ENCODE measurements at places on chromosomes 1 and 21.
A peak's percentile ranks its signal among the peaks of the same experiment; 100 is the strongest.

GRCh38 chr21:46041183-46041582, 56.7 kb upstream of the COL6A2 start:
- no peak for DNase-seq

DNA sequence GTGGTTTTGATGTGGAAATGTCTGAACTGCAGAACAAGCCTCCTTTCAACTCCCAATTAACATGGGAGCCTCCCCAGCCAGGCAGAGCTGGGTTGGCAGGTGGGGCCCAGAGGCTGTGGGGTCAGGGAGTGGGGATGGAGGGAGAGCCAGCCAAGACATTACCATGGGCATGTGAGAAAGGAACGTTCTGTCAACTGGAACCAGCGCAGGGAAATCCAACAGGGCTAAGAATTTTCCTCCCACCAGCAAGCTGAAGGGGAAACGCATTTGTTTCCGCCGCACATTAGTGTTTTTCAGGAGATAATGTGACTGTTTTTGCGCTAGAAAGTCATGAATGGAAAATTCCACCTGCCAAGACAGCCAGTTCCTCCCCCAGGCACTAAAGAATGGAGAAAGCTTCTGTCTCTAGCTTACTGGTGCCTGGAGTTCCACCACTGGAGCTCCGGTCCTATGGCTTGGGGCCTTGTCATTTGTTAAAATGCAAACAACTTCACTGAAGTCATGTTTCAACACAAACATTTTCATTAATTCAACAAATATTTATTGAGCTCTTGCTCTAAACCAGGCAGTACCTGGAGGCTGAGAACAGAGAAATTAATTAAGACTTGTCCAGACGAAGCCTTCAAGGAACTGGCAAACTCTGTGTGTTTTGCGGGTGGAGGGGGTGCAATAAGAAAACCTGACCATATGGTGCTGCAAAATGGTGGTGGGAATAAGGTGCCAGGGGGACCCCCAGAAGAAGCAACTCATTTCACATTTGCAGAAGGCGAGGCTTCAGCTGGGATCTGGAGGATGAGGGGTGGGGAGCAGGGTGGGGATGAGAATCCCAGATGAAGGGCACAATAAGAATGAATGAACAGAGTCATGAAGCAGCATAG, 305.1 kb downstream of the MATN1 start:
- peak; percentile 6 for DNase-seq

GRCh38 chr21:38766987-38767722, 38.6 kb upstream of the ETS2 start:
- DNase-seq = no peak

GRCh38 chr1:21814241-21814918, 2.3 kb downstream of the LDLRAD2 start:
- DNase-seq = peak; percentile 93

- DNase-seq = peak; percentile 75
Observed at GRCh38 chr1:223670458-223671159, 5.1 kb upstream of the CAPN8 start.

DNA sequence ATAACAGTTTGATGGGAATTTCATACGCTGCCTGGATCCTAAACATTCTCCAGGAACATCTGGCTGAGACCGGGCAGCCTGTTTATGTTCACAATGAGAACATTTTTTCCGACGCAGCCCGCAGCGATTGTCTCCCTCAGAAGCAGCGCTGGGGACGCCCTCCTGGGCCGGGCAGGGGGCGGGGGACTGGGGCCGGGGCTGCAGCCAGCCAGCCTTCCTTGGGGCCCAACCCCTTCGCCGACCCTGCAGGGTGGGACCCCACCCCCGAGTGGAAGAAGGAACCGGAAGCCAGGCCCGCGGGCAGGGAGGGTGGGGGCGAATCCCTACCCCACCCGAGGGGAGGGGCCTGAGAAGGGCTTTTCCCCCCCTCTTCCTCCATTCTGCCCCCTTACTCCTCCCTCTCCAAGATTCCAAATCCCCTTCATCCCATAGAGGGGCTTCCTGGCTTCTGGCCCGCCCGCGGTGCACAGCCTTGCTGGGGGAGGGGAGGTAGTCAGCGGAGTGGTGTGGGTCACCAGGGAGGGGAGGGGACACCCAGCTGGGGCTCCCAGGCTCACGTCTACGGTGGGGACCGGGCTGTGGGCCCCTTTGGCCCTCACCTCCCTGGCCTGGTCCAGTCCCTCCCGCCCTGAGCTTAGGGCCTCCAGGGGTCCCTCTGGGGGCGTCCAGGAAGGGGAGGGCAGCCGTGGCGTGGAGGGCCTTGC, 60.6 kb downstream of the WNT9A start:
- peak; percentile 83 for DNase-seq

- DNase-seq = no peak
Observed at GRCh38 chr21:41763996-41764395, 2.9 kb downstream of the RIPK4 start.

DNA sequence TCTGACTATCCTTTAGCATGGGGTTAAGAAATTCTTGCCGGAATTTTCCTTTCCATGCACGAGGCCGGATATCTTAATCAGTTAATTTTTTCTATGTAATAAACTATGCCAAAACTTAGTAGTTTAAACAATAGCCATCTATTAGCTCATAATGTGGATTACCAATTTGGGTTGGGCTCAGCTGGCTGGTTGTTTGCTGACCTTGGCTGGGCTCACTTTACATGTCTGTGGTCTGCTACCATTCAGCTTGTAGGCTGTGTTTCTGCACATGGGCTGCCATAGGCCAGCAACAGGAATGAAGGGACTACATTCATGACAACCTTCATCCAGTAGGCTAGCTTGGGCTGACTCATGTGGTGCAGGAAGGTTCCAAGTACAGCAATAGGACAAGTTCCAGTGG, 56.0 kb upstream of the NTPCR start:
- DNase-seq = no peak

DNA sequence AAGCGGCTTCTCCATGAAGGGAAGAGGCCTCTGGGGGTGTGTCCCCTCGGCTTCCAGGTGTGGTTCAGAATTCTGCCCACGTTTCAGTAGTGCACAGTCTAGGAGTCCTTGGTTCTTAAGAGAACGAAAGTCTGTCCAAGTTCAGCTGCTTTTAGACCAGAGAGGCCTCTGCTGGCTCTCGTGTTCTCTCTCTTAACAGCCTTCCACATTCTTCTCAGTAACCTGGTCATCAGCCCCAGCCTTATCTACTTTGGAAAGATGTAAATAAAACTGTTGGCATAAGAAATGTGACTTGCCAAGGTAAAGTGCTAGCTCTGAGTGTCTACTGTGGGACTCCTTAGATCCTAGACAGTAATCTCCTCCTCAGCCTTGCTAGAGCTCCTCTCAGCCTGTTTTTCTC, 15.3 kb upstream of the STUM start:
- DNase-seq = no peak
